ENCODE measurements at places on chromosomes 13 and 19. TPM values are rescaled to one million over a fixed set of nuclear protein-coding genes. Genes with fewer than 3 reads are reported as not detected.

FUT1 gene
- 2.3 TPM for total RNA-seq

ZNF792 gene
- total RNA-seq, result 13.5 TPM

DDA1 gene
- total RNA-seq, result 33.2 TPM

MAG gene
- not detected for total RNA-seq

DNA sequence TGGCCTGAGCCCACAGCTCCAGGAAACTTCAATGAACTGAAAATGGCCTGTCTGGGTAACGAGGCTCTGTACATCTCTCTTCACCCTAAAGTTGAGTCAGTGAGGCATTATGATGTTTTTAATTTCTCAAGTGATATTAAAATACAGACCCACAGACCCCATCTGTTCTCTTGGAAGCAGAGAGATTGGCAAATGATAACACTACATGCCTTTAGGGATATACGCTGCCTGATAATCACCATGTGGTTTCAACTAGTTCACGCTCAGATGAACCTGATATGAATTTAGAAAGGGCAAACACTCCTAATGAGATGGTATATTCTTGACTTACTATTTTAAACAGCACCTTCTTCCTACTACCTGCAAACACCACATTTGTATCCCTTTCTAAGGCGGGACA, 127.5 kb downstream of the RFC3 start:
- no peak for DNase-seq

CYP2S1 gene
- 1.7 TPM for total RNA-seq

ZNF578 gene
- 2.5 TPM for total RNA-seq

LILRB3 gene
- total RNA-seq, result 18.8 TPM

ANGPTL8 gene
- not detected for total RNA-seq

ZIC5 gene
- total RNA-seq, result not detected

- DNase-seq, result no peak
Observed at GRCh38 chr13:100608906-100609305, 20.3 kb upstream of the GGACT start.

- no peak for DNase-seq
Observed at GRCh38 chr19:2261438-2262172, 5.4 kb upstream of the JSRP1 start.

DNA sequence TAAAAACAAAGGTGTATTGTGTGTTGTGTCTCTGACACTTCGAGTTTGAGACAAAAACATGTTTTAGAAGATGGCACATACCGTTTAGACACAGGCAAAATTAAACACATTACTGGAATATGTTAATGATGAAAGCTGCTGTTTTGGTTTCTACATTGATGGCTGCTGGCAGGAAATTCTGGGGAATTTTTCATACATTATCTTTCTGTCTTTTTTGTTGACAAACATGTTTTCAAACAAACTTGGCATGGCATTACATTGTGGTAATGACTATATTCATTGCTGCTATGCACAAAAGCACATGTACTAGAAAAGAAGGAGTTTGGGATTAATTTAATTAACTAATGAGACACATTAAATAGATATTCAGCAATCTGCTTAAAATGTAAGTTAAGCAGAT, 1187.6 kb downstream of the OLFM4 start:
- no peak for DNase-seq

GRCh38 chr19:38544569-38545315, 73.0 kb downstream of the MAP4K1 start:
- DNase-seq, result no peak

HSD11B1L gene
- total RNA-seq, result 3.9 TPM

DNA sequence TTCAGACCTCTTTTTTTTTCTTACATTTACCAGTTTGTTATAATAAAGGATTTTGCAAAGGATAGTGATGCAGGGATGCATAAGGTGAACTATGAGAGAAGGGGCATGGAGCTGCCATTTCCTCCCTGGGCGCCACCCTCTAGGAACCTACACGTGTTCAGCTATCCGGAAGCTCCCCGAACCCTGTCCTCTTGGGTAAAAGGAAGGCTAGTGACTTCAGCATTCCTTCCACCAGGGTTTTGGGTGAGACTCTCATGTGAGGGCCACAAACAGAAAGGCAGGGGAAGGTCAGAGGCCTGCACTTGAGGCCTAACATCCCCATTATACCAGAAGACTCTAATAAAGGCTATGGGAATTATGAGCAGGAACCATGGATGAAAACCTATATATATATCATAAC, 57.3 kb downstream of the IFT88 start:
- DNase-seq, result no peak

KLK14 gene
- total RNA-seq, result 0.57 TPM

DNA sequence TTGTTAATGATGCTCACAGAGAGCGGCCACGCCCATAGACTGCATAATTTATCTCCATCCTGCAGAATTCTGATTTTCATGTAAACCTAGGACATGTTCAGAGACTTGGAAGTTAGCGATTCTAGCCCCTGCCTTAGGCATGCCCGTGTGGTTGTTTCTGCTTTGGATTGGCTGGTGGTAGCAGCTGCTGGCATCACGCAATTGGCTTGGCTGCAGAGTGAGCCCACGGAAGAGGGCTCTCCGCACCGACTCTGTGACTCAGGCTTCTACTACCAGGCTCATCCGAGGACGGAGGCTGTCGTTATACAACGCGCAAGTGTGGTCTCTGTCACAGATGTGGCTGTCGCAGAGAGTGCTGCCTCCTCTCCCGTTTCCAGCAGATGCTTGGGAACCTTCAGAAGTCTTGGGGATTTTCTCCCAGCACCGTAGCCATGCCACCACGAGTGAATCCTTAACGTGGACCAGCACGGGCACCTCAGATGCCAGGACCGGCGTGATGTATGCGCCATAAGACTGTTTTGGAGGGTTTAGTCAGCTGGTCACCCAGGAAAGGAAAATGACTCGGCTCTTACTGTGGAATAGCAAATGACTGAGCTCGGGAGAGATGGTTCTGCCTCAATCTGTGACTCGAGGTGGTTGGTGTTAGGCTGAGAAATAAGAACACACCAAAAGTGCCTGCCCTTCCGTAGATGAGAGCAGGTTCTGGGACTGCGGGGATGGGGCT, 61.0 kb upstream of the F7 start:
- DNase-seq, result no peak
